ENCODE measurements at places on chromosomes 2 and 18.

DNA sequence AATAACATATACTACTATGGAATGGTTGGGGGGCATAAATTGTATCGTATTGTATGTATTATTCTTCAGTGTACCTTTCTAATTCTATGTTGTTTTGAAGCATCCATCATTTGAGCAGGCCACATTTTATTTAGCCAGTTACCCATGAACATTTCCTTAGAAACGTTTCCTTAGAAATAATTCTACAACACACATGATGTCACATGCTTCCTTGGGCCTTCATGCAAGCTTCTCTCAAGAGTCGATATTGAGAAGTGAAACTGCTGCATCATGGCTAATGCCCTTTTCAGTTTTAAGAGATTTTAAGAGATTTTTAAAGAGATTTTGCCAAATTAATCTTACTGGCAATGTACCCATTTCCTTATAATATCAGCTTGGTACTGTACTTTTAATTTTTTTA, 63.9 kb downstream of the ALPK2 start:
- peak; percentile 43 for DNase-seq

- no peak for DNase-seq
These were observed 37.6 kb downstream of the ZNF516 start for GRCh38 chr18:76457475-76457874.

GRCh38 chr2:182240862-182241371, 185.9 kb downstream of the PDE1A start:
- peak; percentile 26 for DNase-seq

DNA sequence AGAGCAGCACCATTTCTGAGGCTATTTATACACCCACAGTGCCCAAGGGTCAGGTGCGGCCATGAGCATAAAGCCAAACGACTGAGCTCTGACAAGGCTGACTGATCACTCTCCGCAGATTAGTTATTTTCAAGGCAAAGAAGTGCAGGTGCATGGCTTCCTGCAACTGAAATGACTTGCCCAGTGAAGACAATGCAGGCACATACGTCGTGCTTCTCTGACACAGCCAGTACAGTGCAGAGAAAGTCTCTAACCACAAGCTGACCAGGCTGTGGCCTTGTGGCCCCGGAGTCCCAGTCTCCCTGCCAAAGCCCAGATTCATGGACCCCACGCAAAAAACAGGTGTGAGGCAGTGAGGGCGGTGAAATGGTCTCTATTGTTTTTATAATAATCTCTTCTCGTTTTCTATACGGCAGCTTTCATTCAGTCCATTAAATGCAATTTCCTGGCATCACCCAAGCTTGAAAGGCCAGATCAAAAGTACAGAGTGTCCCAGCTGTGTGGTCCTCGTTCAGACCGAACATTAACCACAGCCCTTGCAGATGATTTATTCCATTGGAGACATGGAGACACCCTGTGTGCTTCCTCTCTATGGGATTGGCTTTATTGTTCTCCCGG, 447.0 kb upstream of the ID2 start:
- no peak for DNase-seq

- DNase-seq, result no peak
These were observed 58.7 kb downstream of the SLC25A12 start for GRCh38 chr2:171835386-171835785.

DNA sequence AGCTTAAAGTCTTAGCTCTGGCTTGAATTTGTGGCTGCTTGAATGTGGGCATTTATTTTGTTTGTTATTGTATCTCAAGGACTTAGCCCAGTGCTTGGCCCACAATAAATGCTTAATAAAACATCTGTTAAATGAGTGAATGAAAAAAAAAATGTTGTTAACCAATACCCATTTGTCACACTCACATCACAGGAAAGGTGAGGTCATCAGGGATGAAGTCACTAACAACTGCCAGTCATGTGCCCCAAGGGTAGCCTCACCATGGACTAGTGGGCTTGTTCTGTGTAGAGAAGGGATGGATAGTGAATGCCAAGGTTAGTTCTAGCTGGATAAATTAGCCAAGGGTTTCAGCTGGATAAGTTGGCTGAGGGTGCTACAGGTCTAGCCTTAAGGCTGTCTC, 3.0 kb downstream of the NRBP1 start:
- DNase-seq, result no peak

DNA sequence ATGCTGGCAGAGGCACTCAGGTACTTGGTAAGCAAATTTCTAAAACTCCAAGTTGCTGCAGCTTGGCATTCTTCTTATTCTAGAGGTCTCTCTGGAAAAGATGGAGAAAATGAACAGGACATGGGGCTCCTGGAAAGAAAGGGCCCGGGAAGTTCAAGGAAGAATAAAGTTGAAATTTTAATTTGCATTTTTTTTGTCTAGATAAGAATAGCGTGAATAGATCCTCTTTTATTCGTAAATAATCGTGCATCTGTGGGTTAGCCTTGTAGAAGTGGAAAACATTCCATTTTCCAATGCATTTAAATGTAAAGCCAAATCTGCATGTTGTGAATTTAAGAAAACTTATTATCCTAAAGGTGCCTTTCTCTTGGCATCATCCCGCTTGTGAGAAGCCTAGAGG, 61.0 kb downstream of the TNFRSF11A start:
- DNase-seq, result no peak

DNA sequence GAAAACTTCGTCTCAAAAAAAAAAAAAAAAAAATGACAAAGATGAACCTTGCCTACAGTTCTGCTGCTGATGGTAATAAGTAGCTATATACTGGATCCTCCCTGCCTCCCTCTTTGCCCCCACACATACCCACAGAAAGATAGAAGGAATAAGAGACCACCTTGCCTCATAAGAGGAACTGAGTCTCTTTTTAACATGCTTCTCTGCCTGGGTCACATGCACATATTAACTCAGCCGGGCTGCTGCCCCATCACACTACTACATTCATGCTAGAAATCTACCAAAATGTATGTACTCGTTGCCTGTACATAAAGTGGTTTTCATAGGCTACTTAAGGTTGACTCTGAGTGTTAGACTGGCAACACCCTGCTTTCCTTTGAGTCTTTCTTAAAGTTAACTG, 78.9 kb upstream of the B3GNT2 start:
- no peak for DNase-seq

- DNase-seq, result no peak
These were observed 79.6 kb upstream of the SPOPL start for GRCh38 chr2:138421971-138422335.

DNA sequence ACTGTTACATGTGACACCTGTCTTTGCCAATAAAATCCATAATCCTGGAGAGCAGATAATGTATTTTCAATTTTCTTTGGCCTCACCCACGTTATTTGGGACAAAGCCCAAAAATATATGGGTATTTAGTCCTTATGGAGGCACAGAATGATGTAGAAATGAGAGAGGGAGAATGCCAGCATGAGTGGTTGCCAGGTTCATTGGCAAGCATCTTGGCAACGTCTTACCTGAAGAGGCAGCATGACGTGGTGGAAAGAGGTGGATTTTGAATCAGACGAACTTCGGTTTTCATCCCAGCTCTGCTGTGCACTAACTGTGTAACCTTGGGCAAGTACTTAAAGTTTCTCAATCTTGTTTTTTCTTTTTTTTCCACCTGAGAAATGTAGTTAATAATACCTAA, 969.6 kb upstream of the PIK3C3 start:
- DNase-seq, result no peak

- DNase-seq, result no peak
These were observed 139.1 kb downstream of the MEP1B start for GRCh38 chr18:32328974-32329373.

- DNase-seq, result no peak
These were observed 54.4 kb downstream of the TRAPPC12 start for GRCh38 chr2:3433776-3434400.

All from globus pallidus (tissue), 1 donor.